ENCODE measurements at places on chromosomes 12 and 14.

DNA sequence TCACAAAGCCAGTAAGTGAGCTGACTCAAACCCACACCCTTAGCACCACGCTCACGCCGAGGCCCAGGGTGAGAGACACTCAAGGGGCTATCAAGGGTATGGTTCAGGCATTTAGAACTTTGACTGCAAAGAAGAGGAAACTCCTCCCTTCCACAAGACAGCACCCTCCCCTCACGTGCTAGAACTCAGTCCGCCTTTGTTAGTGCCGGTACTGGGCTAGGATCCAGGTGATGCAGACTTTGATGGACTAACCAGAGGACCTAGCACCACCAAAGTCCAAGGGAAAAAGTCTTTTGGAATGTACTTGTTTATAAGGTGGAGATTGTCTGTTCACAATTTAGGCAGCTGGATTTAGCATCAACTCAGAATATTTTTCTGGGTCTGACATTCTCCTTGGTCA lies 33.7 kb downstream of the VWF start:
- DNase-seq = peak; percentile 55

GRCh38 chr12:74412606-74413230 lies 124.9 kb upstream of the ATXN7L3B start:
- DNase-seq = no peak

DNA sequence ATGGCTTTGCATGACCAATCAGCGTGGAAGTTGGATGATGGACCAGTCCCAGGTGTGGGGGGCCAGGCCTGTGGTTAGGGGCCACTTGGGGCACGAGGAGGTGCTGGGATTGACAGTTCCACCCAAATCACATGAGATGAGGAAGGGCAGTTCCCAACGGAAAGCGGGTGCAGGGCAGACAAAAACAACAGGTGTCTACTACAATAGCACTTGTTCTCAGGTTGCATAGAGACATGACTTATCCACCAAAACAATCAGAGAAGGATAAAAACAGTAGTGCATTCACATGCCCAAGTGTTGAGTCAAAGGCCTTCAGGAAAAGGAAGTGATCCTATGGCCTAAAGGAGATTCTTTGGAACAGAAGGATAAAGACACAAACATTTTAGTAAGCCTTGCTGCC lies 14.6 kb upstream of the EIF2B2 start:
- no peak for DNase-seq

DNA sequence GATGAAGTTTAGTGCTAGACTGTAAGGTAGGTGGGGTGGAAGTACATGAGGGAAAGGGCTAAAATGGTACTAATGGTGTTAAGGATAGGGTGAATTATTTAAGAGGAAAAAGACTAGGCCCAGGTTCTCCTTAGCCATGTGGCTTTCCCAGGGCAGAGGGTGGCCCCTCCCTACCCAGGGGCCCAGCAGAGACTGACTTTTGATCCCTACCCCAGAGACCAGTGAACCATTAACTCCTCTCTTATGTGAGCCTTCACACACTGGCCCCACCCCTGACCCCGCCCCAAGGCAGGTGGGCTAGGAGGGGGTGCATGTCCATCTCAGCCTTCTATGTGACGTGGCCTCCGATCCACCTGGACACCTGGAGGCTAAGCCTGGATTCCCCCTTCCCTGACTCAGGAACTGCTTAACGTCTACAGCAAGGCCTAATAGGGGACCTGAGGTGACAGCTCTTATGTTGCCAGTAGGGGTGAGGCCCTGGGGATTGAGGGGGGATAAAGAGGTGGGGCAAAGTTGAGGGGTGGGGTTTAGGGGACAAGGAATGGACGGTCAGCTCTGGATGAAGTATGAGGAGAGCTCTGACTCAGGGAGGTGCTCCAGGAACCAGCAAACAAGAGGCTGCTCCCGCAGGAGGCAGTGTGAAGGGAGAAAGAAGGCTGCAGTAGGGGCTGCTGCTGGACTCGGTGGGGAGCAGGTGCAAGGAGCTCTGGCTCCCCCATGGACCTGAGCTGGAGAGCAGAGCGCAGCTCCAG lies 757 bp downstream of the SLC39A5 start:
- DNase-seq = no peak

- DNase-seq = no peak
Observed at GRCh38 chr12:2335513-2335912, 282.7 kb downstream of the CACNA1C start.

- DNase-seq = no peak
Observed at GRCh38 chr12:108853981-108854446, 3.4 kb downstream of the SSH1 start.

- DNase-seq = no peak
Observed at GRCh38 chr12:66708704-66709456, 30.0 kb upstream of the GRIP1 start.

GRCh38 chr12:52320784-52321400 lies at the start of gene KRT83:
Gene KRT83, minus strand, starts transcription at chr12:52321398. Its CDS starts 63 bp downstream, at chr12:52321335.
- DNase-seq = no peak

GRCh38 chr14:63361790-63362189 lies 43.1 kb upstream of the GPHB5 start:
- no peak for DNase-seq

- no peak for DNase-seq
Observed at GRCh38 chr14:61491224-61491623, 169.8 kb downstream of the PRKCH start.

DNA sequence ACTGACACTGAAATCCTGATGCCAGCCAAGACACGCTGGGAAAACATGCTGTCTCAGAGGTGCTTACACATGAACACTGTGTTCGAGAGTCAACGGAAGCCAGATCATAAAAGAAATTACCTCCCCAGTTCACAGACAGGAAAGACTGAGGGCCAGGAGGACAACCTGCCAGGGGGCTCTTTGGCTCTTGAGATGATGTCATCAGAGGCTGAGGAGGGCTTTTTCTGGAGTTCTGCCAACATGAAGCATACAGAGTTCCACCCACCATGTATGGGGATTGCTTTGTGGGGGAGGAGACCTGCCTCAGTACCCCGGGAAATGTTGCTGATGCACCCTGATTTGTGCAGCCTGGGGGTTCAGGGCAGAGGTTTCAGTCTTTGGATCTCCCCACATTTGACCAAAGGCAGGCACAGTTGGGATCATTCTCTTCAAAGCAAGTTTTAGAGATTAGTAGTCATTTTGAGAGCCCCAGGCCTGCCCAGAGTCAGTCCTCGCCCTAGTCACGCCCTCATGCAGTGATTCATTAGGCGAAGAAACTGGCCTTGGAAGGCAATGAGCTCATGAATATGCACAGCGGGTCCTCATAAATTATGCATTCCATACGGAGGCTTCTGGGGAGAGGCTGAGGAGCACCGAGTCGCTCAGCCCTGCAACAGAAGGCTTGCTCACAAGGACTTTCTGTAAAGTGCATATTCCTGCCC lies 34.9 kb upstream of the EML1 start:
- peak; percentile 49 for DNase-seq

GRCh38 chr12:101671157-101671791 lies 26.2 kb upstream of the CHPT1 start:
- no peak for DNase-seq

DNA sequence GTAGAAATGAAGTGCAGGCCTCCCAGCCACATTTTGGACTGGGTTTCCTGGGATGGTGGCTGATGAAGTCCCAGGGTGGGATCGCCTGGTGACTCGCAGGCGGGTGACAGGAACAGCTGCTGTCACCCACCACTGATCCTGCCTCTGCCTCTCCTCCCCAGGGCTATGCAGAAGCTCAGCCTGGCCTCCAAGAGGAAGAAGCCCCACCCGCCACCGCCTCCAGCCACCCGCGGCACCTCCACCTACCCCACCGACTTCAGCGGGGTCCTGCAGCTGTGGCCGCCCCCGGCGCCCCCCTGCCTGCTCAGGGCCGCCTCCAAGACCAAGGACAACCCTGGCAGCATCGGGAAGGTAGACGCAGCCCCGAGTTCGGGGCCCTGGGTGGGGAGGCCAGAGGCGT lies 28.3 kb downstream of the KIF26A start:
- DNase-seq = no peak

- DNase-seq = no peak
Observed at GRCh38 chr12:130489293-130489692, 151.6 kb downstream of the PIWIL1 start.

DNA sequence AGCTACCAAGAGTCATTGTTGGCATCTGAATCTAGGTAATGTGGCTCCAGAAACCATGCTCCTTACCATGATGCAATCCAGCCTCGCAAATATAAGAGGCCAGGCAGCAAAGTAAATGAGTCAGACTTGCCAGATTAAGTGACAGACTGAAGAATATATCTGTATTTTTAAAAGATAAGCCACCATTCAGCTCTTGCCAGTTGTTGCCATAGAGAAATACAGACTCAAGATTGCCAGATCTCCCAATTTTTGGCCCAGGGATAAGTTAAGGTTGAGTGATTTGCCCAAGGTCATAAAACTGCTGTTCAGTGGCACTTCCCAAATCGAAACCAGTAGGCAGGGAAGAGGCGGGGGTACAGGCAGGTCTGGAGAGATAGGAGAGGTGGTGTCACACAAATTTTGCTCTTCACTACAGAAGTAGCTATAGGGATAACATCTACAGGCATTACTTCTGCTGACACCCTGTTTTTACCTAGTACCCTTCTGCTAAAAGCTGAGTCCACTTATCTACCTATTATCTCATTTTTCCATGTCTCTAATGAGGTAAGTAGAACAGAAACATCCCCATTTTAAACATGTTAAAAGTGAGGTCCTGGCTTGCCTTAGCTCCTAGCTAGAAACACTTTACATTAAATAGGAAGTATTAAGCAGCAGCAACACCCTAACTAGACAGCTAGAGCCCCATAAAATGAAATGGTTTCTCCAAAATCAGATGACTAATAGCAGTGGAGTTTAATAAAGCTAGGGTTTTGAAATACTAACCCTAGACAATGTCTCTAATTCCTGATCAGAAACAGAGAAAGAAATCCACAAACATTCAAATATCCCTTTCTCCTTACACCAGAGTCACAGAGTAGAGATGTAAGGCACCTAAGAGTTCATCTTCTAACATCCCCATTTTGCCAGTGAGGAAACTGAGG lies 19.5 kb downstream of the DCAF5 start:
- DNase-seq = no peak

DNA sequence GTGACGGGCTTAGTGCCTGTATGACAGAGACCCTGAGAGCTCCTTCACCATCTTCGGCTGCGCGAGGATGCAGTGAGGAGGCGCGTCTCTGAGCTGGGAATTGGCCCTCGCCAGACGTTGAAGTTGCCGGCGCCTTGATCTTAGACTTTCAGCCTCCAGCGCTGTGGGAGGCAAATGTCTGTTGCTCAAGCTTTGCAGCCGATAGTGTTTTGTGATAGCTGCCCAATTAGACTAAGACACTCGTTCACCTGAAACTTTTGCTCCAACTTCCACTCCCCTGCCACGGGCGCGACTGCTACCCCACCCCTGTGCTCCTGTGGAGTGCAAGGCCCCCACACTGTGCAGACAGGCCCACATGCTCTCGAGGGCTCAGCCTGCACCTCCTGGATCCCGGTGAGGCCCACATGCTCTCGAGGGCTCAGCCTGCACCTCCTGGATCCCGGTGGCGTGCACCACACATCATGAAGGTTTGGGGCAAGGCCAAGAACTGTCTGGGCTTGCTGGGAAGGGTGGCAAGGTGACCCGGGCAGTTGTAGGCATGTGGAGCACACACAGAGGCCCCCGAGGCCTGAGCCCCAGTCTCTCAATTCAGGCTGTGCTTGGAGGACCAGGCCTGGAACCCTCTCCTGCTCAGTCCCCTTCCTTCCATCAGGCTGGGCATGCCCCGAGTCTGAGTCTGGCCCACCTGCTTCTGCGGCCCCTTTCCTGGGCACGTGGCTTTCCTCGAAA lies 324.6 kb downstream of the TMEM121 start:
- DNase-seq = peak; percentile 32

DNA sequence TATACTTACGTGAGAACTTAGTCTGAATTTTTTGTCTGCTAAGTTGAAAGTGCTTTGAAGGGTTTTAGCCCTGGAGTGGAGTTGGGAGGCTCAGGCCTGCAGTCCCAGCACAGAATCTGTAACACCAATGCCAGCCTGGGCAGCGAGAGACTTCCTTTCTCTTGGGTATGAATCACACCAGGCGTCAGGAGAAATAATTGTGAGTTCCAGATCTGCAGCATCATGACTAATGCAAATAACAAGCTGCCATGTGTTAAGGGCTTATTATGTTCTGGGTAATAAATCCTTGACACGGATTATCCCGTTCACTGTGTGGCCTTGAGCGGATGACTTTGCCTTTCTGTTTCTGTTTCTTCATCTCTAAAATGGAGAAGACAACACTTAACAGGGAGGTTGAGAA lies 70.6 kb downstream of the B4GALNT3 start:
- no peak for DNase-seq

- DNase-seq = no peak
Observed at GRCh38 chr14:40318211-40318719, 886.0 kb upstream of the FBXO33 start.

- peak; percentile 84 for DNase-seq
Observed at GRCh38 chr12:48988030-48988649, 10.0 kb downstream of the WNT1 start.

DNA sequence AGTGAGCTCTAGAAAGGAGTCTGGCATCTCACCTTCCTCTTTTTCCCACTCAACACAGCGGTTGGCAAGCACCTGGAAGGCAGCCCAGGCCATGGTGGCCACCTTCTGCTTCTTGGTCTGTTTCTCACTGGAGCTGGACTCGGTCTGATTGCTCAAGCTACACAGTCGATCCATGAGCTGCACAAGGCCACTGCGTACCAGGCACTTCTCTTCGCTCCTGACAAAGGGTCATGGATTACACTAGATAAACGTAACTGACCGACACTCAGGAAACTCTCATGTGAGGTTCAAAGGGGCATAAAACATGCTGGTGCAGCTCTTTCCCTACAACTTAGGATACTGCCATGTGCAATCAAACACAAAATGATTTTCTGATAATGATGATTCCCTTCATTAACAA lies 113.7 kb downstream of the TRAFD1 start:
- no peak for DNase-seq

- DNase-seq = no peak
Observed at GRCh38 chr14:90451443-90451842, 54.6 kb downstream of the CALM1 start.
